ENCODE measurements at places on chromosomes 5 and 9.
A peak's percentile ranks its signal among the peaks of the same experiment; 100 is the strongest.

DNA sequence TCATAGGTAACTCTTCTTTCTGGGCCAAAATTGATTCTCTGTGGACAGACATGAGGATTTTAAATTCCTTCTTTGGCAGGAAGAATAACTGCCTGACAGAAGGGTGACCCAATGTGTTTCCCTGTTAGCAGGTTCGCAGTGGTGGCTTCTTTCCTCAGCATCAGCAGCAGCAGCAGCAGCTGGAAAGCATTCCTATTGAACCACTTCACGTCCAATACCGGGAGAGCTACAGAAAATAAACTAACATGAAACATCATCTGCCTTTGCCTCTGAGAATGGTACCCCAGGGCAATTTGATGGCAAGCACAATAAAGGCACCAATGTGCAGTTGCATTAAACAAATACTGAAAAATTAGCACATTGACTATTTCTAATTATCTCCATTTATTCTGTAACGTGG, 214.5 kb downstream of the TMEM167A start:
- no peak for DNase-seq

- DNase-seq, result peak; percentile 89
Measured at GRCh38 chr5:73419465-73420390, 28.8 kb downstream of the FOXD1 start.

- DNase-seq, result no peak
Measured at GRCh38 chr9:126442636-126443035, 116.0 kb downstream of the MVB12B start.

- DNase-seq, result no peak
Measured at GRCh38 chr9:3180696-3181048, 336.8 kb upstream of the PUM3 start.

DNA sequence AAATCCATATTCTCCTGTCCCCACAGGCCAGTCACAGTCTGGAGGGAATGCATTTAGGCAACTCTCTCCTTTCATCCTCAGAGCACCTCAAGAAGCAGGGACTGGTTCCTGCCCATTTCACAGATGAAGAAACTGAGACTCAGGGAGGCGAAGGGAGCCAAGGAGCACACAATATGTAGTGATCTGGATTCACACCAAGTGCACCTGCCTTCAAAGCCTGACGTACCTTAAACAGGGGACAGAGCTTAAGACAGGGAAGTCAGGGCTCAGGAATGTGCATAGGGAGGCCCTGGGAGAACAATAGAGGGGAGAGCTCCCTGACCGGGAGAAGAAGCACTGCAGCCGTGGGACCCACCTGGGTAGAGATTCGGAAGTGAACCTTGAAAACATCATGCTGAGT, 83.0 kb downstream of the GABBR2 start:
- DNase-seq, result no peak

DNA sequence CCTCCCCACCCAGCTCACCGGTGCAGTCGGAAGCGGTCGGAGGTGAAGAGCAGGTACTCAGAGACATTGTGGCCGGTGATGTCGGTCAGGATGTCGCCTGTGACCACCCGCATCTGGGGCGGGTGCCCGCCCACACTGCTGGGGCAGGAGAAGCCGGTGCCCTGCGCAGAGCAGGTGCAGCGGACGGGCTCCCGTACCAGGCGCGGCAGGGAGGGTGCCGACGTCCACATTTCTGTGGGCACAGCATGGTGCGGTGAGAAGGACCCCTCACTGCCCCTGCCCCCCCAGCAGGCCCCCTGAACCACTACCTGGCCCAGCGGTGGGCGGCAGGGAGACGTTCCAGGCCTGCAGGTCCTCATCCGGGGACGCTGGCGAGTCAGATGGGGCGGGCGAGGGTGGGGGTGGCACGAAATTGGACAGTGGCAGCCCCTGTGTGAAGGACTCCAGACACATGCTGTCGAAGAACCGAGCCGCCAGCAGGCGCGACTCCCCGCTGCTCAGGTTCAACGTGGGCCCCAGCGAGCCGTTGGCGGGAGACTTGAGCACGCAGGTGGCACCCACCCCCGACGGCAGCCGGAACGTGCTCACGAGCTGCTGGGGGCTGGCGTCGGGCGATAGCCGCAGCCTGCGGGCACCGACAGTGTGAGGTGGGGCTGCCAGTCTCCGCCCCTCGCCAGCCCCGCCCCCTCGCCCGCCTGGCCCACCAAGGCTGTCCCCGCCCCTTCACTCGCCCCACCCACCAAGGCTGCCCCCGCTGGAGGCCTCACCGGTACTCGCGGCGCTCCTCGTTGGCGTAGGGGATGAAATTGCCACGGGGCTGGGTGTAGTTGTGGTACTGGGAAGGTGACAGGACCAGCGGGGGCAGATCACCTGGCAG, 15.1 kb downstream of the ABCA2 start:
- DNase-seq, result no peak

GRCh38 chr9:123011878-123012528, 21.5 kb upstream of the GPR21 start:
- DNase-seq, result no peak

GRCh38 chr5:57505272-57506200, 22.9 kb upstream of the ACTBL2 start:
- peak; percentile 23 for DNase-seq

- DNase-seq, result no peak
Measured at GRCh38 chr9:34563262-34563661, 26.3 kb downstream of the CNTFR start.

DNA sequence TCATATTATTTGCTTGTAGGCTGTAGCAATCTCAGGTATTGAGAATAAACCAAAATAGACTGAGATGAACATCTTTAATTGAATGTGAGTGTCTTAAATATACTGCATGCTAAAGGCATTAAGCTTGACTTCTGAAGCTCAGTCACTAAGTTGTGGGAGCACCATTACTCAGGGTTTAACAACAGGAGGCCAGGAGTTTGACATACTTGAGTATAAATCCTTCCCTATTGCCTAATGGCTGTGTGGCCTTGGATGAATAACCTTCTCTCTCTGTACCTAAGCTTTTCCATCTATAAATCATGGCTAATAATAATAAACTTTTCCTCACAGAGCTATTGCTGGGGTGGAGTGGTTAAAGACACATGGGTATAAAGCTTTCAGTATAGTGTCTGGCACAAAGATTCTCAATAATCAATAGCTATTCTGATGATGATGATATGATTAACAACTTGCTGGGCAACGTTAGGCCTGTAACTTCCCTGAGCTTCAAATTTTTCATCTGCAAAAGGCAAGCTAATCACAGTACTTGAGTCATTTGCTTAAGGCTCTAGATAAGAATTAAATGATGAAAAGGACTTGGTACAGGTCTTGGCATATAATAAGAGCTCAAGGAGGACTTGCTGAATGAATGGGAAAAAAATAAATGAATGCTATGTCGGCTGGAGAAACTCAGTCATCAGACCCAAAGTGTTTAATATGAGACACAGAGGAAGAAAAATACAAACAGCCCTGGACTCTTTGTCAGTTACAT, 174.0 kb upstream of the IL12B start:
- DNase-seq, result peak; percentile 53

DNA sequence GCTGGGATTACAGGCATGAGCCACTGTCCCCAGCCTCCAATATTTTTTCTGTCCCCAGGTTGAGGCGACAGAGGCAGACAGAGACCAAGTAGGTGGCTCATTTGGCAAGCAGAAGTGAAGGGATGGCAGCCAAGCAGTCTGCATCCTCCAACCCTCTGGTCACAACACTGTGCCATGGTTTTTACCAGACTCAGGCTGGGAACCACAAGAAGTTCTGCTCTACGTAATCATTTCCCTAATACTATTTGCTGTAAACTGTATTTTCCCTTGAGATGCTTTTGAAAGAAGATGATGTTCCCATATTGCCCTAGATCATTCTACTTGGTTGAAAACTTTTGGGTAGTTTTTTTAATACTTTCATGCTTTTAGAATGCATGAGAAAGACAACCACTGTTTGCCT, 40.5 kb downstream of the PTTG1 start:
- no peak for DNase-seq

GRCh38 chr9:94973451-94973941, 247.0 kb downstream of the AOPEP start:
- peak; percentile 89 for DNase-seq

DNA sequence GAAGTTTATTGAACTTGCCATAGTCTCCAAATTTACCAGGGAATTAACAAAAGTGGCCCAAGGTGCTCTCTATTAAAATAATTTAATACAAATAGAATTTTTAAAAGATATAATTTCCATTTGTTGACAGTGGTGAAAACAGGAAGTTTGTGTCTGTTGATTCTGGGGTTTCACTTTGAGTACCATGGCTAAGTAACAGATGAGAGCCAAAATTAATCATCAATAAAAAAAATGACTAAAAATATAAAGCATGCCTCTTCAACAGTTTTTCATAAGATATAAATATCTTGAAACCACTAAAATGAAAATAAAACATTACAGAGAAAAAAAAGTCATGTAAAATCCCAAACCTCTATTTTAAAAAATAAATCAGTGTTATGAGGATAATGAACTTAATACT, 49.8 kb downstream of the SGCD start:
- DNase-seq, result no peak

GRCh38 chr5:170302653-170303501, 5.3 kb upstream of the LCP2 start:
- DNase-seq, result no peak

GRCh38 chr5:172097356-172097755, 90.7 kb downstream of the STK10 start:
- no peak for DNase-seq

DNA sequence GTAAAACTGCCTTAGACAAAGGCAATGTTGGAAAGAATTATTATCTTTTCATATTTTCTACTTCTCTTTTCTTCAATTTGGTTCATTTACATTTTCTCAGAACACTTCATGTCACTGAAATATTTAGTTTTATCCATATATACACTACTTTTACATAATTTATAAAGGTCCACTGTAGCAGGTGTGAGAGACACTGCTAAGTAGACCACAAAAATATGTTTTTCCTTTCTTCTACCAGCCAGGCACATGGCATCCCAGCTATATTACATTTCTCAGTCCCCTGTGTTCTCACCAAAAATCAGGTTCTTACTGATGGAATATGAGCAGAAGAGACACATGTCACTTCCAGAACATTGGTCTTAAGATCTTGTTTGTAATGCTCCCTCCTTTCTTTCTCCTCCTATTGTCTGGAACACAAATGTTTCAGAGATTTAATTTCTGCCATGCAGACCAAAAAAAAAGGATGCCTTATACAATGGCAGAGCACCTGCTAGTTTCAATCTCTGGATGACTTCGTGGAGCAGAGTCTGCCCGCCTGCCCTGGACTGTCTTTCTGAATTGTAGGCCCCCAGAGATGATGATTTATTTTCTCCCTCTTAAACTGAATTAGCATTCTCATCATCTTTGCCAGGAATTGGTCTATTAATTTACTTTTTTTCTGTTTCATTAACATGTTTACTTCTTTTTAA, 125.4 kb upstream of the ACOT12 start:
- no peak for DNase-seq

- DNase-seq, result peak; percentile 56
Measured at GRCh38 chr5:39080597-39081204, 6.5 kb upstream of the RICTOR start.

- peak; percentile 47 for DNase-seq
Measured at GRCh38 chr5:34706084-34706483, 50.0 kb downstream of the RAI14 start.

- DNase-seq, result peak; percentile 28
Measured at GRCh38 chr9:106947106-106947900, 84.3 kb downstream of the ZNF462 start.

GRCh38 chr9:120724757-120725400, 10.6 kb upstream of the MEGF9 start:
- no peak for DNase-seq

DNA sequence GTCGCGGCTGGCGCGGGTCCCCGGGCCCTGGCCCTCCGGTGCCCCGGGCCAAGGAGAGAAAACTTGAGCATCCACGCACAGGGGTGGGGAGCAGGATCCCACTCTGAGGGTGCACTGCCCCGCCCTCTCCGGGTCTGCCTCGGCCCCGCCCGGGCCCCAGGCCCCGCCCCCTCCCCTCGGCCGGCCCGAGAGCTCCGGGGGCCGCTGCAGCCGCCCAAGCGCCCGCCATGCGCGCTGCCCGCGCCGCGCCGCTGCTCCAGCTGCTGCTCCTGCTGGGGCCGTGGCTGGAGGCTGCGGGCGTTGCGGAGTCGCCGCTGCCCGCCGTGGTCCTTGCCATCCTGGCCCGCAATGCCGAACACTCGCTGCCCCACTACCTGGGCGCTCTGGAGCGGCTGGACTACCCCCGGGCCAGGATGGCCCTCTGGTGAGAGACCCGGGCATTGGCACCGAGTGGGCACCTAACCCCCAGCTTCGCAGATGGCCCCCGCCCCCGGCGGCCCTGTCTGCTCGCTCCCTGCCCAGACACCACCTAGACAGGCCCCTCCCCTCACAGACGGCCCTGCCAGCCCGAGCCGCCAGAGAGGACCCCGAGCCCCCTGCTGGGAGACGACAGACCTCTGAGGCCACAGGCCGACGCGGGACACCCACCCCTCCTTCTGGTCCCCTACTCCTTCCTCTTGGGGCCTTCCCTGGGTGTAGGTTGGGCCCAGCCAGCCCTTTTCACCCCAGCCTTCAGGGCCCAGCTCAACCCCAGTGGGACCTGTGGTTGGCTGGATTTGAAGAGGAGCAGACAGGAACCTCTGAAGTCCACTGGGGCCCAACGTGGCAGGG, at the start of gene CERCAM:
TSS of gene CERCAM (plus strand) at position 207 of the 831 bp plus-strand sequence. CDS start at position 228, 21 bp downstream.
- no peak for DNase-seq

Measured in astrocyte (in vitro differentiated cells and primary cell).